ENCODE measurements at places on chromosomes 2 and 18.

GRCh38 chr2:24552836-24553235, 61.8 kb downstream of the NCOA1 start:
- no peak for DNase-seq

DNA sequence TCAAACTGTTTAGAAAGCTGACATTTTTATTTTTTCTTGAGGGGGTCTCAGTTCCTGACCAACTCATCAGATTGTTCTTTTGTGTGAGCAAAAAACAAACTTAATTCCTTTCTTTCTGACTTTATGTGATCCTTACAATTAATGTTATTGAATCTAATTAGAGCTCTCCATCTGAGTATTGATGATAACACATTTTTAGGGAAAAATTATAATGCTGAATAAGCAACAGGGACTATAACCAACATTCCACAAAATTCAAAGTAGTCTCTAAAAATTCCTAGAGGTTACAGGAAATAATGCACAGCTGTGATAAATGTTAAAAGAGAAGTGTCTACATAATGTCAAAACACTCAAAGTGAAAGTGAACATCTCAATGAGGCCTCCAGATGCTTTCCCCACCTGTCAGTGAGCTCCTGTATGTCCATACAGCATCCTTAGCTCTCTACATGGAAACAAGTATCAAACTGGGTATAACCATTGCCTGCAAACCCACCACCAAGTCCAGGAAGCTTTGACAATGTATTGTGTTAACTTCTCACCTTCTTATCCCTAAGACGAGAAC, 786.0 kb upstream of the SLC39A10 start:
- DNase-seq = no peak

DNA sequence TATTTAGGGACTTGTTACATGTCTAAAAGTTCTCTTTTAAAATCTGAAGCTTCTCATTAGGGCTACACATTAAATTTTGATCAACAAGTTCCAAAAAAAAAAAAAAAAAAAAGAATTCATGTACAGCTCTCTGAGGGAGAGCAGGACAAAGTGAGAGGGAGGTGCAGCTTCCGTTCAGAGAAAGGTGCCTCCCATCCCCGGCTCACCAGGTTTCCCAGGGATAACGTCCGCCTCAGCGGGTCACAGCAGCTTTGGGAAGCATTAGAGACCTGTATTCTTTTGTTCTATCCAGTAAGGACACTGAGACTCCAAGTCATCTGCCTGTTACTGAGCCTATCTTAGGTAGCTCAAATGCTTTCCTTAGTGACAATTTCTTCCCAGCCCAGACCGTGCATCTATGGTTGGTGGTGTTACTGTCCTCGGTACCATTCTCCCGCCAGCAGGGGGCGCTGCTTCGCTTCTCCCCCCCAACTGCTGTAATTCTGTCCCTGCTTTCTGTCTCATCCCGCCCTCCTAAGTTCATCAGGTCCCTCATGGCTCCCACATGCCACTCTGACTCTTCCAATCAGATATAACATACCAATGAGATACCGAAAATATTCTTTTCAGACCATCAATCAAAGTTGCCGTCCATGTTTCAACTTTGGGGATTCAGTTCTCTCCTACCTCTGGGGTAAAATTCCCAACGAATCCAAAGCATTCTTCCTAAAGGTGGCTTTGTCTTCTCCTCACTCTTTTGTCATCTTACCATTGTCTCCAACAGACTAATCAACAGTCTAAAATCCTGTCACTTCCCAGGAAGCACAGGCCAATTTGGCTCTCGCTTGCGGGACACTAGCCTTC, 466.5 kb downstream of the METTL4 start:
- no peak for DNase-seq

- no peak for DNase-seq
These were observed 3.3 kb upstream of the SLC66A2 start for GRCh38 chr18:79954791-79955190.

- no peak for DNase-seq
These were observed 53.1 kb downstream of the ZNF521 start for GRCh38 chr18:25298853-25299274.

- DNase-seq = no peak
These were observed 116.9 kb downstream of the METTL8 start for GRCh38 chr2:171316755-171317337.

DNA sequence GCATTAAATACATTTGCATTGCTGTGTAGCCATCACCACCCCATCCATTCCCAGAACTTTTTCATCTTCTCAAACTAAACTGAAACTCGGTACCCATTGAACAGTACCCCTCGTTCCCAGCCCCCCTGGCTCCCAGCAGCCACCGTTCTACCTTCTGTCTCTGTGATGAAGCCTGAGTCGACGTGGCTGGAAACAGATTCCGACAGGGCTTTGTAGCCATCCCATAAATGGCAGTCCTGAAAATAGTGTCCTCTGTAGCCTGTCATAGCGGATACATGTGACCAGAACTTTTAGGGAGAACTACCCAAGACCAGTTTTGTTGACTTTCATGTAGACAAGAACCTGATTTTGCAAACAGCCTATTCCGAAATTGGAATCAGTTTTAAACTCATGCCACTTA, 59.1 kb downstream of the TSHZ1 start:
- no peak for DNase-seq

- DNase-seq = no peak
These were observed 2.5 kb upstream of the ANO7 start for GRCh38 chr2:241185961-241186360.

DNA sequence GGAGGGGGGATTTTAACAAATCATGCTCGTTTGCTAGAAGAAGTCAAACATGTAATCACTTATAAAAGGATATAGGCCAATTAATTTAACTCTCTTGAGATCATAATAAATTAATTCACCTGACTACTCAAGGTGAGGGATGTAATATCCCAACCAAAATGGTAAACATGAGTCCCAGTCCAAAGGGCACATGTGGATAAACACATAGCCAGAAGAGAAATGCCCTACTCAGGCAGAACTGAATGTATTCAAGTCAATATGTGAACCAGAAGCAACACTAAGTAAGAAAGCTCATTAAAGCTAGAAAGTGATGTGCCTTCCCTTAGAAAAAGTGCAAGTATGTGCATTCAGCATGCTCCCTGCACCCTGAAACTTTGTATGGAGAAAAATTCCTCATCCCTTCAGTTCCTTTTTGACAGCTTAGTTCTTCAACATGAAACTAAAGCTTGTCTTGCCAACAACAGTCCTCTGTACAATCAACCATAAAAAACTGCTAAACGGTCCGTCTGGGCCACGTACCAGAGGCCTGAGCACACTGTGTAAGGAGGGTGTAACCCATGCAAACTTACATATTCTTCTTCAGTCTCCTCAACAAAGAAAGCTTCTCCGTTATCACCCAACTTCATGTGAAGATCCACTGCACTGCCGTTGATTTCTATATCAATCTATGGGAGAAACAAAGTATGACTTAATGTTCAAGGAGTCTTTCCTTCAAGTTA, 58.9 kb downstream of the LPIN2 start:
- no peak for DNase-seq

GRCh38 chr2:74051504-74051903, 66.8 kb downstream of the TET3 start:
- no peak for DNase-seq

DNA sequence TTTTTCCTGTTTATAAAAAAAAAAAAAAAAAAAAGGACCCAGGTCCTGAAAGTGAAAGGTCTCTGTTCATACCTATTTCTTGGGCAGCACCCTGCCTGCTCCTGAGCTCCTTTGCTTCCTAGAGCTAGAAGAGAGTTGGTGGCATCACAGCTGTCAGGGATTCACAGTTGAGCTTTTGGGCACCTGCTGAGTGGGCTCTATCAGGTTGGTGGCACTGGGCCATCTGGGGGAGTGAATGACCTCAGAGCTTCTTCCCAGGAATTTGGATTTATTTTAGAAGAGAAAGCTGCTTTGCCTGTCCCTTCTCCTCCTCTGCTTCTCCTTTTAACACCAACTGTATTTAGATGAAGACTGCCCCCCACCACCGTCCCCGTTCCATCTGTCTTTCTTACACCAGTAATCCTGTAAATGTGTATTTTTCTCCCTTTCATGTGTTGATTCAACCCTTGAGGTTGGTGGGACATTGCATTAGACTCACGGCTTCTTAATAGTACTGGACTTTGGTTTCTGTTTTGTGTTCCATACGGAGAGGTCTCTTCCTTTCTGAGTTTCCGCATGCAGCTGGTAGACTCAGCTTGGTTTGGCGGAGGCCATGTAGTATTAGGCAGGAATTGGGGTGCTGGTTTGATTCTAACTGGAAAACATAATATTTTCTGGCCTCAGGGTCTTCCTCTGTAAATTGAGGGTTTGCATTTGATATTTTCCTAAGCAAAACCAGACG, 7.6 kb upstream of the MGAT5 start:
- no peak for DNase-seq

- DNase-seq = no peak
These were observed 31.1 kb upstream of the PNO1 start for GRCh38 chr2:68126561-68126960.

GRCh38 chr2:30457296-30457695, 10.2 kb downstream of the LCLAT1 start:
- no peak for DNase-seq

GRCh38 chr18:59566533-59566971, 130.7 kb downstream of the CCBE1 start:
- DNase-seq = no peak

DNA sequence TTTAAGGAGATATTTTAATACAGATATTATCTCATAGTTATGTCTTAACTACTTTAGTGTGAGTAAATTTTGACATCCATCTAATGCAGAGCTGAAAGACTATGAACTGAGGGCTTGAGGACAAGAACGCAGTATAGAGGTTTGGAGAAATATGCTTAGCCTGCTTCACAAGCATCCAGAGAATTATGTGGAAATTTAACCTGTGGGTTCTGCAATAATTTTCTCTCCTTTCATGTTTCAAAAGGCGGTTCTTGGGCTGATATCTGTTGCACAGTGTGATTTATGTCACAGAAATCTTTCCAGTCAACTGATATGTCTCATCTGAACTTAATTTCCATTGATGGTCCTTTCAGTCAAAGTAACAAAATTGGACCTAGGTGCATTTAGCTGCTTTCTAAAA, 371.9 kb upstream of the VRK2 start:
- no peak for DNase-seq

DNA sequence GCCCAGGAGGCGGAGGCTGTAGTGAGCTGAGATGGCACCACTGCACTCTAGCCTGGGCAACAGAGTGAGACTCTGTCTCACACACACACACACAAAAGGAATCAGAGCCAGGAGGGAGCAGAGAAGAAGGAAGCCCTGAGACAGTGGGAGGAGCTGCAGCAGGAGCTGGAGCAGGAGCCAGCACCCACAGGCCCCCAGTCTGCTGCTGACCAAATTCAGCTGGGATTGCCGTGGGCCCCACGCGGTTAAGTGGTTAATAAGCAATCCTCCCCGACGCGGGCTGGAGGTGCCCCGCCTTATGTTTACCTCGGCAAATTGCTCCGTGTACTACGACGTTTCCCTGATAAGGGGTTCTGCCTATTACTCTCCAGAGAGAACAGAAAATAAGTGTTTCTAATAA, 265.3 kb downstream of the TWIST2 start:
- DNase-seq = no peak

DNA sequence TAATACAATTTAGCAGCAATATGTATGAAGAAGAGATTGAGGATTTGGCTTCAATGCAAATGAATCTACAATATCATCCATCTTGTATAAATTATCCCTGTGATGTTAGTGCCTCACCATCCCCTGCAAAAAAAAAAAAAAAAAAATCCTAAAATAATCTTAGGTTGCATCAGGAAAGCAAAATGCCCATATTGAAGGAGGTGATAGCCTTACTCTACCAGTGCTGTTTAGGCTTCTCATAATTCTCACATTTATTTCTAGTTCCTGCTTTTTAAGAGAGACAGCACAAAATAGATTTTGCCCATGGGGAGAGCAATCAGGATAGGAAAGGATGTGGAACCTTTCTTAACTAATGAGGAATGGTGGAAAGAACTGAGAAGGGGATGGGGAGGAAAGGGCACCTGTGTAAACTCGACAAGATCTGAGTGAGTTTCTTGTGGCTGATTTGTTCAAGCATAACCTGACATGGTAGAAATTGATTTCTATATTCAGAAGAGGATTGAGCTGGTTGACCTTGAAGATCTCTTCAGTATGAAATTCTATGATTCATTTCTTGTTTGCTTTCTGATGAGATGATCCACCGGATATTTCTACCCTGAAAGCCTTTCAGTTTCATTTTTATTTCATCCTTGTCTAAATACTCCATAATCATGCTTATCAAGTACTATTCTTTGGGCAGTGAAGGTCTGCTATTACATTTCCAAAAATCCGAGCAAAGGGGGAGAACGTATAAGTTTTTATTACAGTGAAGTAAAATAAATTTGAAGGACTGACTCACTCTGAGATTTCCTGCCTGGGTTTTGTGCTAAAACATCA, 391.2 kb downstream of the PTPRM start:
- no peak for DNase-seq

DNA sequence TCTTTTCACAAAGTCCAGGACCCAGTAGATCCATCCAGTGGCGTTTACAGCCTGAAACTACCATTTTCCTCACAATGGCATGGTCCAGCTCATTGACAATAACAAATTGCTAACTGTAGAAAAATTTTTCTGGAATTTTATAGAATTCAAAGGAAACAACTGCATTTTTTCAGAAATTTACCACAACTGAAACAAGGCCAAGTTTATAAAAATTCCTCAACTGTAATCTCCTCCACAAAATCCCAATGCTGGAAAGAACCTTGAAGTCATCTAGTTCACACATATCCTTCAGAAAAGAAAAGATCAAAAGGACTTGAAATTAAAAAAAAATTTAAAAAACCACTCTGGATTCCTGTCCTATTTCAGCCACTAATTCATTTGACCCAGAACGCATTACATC, 226.0 kb upstream of the CTAGE1 start:
- DNase-seq = no peak

DNA sequence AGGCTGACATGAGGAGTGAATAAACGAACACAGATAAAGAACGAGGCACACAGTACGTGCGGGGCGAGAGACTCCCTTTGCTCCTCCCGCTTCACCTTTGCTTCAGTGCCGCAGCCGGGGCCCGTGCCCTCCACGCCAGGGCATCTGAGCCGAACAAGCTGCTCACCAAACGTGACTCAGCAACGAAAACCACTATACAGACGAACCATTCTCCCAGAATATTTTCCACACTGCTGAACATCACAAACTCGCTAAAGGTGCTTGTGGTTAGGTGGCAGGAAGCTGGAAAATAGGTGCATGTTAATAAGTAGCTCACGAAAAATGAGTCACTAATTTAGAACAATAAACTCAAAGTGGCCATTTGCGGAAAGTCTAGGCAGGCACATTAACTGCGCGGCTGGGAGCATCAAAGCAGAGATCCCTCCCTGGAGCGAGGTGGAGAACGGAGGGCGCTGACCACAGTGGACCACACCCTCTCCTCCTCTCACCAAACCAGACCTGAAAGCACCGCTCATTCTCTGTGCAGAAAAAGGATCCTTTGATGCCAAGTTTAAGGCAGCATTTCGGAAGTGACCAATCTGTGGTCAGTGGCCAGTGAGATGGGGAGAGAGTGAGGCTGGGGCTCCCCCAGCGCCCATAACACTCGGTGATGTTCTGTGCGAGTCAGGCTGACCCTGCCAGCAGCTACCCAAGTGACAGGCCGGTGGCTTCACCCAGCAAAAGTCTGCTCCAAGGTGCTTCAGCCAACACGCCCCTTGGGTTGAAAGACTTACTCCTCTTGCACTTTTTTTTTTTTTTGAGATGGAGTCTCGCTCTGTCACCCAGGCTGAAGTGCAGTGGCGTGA, 153.2 kb downstream of the HDAC4 start:
- no peak for DNase-seq

Data from NCI-H1930 (cell line).